ENCODE measurements at places on chromosomes 1 and 21.

- DNase-seq: no peak
Observed at GRCh38 chr1:36206323-36206858, 17.9 kb upstream of the THRAP3 start.

DNA sequence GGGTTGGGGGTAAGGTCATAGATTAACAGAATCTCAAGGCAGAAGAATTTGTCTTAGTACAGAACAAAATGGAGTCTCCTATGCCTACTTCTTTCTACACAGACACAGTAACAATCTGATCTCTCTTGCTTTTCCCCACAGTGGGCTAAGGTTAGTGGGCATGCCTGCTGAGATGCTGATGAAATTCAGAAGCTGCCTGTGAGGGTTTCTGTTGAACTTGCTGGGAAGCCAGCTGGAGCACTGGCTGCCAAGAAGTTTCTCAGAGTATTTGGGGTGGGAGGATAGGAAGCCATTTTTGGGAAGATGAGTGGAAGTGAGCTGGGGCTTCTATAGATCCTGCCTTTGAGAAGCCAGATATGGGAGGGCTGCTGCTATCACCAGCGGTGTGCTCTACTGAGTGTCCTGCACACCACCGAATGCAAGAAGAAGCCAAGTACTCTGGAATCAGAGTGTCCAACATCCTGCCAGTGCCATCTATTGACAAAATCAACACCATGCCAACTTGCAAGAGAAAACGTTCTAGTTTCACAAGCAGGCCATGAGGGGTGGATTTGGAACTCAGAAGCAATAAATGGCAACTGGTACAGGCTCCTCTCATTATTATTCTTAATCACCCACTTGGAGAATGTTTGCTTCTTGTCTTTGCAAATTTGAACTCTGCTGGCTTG, 102.7 kb downstream of the PTPRU start:
- no peak for DNase-seq

DNA sequence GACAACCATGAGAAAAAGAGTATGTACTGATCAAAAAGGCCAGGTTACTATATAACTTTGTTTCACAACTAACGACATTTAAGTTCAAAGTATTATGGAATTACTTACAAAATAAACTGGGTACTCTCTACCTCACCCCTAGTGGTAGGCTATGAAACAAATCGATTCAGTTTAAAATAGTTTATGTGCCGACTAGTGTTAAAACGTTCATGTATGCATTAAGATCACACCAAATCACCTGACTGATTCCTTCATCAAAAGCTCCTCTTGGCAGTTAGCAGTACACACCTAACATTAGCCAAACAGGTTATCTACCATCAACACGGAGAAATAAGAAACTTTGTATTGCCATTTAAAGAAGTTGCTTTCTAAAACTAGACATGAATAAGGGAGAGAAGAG, 137.1 kb downstream of the AKT3 start:
- DNase-seq: no peak

DNA sequence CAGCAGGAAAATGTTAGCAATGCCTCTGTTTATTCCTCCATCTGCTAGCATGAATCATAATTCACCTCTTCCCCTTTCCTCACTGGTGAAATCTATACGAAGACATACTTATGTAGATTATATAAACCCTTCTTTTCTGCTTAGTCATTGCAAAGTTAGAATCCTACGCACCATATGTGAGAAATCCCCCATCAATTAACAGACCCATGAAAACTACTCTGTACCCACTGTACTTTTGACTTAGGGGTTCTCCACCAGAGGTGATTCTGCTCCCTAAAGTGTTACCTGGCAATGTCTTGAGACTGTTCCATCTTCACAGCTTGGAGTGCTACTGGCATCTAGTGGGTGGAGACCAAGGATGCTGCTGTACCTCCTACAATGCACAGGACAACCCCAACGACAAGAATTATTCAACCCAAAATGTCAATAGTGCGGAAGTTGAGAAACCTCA, 49.6 kb upstream of the KCTD3 start:
- DNase-seq: peak; percentile 37

- DNase-seq: no peak
Observed at GRCh38 chr21:45488931-45489721, 53.1 kb downstream of the SLC19A1 start.

- DNase-seq: no peak
Observed at GRCh38 chr1:59601041-59601441, 213.7 kb upstream of the HOOK1 start.

- no peak for DNase-seq
Observed at GRCh38 chr1:60572378-60572777, 498.8 kb upstream of the C1orf87 start.

DNA sequence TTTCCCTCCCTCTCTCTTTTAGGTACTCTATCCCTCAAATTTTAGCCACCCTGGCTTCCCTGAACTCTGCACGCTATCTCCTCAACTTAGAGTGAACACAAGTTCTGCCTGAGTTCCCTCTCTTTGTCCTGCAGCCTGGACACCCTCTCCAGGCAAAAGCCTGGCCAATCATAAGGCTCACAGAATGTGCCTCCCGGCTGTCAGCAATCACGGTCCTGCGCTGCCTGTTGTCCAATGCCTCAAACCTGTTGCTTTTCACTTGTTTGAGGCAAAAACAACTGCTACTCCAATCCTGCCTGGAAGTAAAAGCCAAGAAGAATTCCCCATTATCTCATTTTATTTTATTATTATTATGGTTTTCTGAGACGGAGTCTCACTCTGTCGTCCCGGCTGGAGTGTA, 66.1 kb downstream of the LGR6 start:
- no peak for DNase-seq

GRCh38 chr1:1162597-1163537, 10.8 kb upstream of the TTLL10 start:
- DNase-seq: no peak

- DNase-seq: no peak
Observed at GRCh38 chr1:152972196-152972886, 1.9 kb downstream of the SPRR4 start.

DNA sequence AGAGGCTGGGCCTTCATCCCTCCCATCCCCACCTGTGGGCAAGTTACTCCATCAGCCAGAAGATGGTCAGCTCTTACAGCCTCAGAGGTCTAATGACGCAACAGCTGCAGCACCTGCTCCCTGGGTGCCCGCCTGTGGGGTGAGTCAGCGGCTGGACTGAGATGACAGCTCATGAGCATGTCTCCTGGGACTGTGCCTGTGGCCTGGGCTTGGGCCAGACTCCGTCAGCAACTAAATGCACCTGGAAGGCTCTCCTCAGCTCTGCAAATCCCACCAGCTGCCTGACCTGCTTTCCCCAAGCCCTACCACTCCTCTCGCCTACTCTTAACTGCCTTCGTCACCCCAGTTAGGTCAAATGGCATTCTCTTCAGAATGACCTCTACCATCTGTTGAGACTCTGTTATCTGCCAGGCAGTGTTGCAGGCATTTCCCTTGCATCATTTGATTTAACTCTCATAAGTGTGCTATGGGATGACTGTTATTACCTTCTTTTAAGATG, 47.7 kb downstream of the ETS2 start:
- no peak for DNase-seq

DNA sequence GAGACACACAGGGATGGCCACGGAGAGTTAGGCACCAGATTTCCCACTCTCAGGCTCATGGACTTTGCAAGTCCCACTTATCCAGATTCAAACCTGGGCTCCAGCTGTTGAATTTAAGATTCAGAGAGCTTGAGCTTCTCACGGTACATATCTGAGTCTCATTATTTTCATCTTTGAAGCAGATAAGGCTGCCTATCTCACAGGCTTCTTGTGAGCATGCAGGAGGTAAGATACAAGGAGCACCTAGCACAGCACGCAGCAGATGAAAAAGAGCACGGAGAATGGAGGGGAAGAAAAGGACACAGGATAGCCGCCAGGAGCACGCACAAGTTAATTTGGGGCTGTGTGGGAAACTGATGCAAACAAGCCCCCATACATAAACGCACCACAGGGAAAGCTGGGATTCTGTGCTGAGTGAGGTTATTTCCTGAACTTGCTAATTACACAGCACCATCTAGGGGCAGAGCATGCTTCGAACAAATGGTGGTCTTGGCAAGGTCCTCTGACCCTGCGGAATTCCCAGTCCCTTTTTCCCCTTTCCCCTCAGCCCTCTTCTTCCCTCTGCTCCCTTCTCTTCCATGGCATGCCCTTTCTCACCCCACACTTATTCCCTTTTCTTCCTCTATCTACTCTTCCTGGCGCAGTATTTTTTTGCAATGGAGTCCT, 134.7 kb upstream of the VANGL1 start:
- peak; percentile 65 for DNase-seq

DNA sequence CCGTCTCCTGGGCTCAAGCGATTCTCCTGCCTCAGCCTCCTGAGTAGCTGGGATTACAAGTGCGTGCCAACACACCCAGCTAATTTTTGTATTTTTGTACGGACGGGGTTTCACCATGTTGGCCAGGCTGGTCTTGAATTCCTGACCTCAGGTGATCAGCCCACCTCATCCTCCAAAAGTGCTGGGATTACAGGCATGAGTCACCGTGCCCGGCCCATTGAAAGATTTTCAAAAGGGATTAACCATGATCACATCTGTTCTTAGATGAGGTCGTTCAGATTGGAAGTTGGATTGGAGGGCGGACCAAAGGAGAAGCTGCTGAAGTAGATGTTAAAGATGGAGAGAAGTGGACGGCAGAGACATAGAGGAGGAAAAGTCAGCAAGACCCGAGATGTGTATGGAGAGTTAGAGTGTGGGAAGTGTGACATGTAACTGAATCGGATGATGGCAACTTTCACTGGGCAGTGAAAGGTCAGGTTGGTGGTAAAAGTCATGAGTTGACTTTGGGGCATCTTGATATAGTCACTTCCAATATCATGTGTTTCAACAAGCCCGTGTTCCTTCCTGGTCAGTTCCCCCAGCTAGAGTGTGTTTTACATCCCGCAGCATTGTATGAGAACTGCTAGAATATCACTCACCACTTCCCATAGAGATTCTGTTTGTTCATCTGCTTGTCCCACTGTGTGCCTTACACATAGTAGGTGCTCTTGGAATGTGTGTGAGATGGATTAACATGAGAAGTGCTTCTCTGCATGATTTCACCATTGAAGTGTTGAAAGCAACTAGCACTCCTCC, 54.4 kb upstream of the TINAGL1 start:
- DNase-seq: no peak

- no peak for DNase-seq
Observed at GRCh38 chr1:17912491-17912890, 157.4 kb downstream of the ACTL8 start.

- peak; percentile 29 for DNase-seq
Observed at GRCh38 chr1:8718850-8719361, 98.5 kb downstream of the RERE start.

- DNase-seq: no peak
Observed at GRCh38 chr1:54421101-54421504, 14.9 kb upstream of the SSBP3 start.

DNA sequence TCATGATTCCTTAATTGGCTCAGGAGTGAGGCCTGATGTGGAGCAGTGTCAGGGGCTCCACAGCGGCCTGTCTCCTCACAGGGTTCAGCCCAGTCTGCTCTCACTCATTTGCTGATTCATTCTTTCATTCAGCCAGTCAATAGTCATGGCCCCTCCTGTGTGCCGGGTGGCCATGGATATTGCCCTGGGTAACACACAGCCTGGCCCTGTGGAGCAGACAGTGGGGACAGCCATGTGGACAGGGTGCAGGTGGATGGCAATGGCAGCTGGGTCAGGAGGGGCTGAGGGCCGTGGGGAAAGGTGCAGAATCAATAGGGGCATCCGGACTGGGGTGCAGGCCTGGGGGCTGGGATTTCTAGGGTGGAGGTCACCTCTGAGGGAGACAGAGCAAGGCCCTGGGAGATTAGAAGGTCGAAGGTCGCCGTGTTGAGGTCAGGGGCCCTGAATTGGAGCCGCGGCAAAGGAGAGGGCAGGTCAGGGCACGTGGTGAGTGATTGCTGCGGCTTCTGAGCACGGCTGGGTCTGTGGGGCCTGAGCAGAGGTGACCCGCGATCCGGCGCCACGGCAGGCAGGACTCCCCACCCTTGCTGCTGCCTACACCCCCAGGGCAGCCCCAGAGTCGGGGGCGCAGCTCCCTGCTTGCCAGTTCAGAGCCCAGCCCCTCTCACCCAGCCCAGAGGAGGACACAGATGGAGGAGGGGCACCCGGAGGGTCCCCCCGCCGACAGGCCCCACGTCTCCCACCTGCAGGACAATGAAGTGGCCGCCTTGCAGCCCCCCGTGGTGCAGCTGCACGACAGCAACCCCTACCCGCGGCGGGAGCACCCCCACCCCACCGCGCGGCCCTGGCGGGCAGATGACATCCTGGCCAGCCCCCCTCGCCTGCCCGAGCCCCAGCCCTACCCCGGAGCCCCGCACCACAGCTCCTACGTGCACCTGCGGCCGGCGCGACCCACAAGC, 33.4 kb downstream of the SLC19A1 start:
- no peak for DNase-seq

GRCh38 chr21:39644062-39644560, 31.4 kb downstream of the B3GALT5 start:
- DNase-seq: no peak
